ENCODE measurements at places on chromosomes 4 and X.

- no peak for DNase-seq
Observed at GRCh38 chr4:105620640-105621323, 68.4 kb downstream of the ARHGEF38 start.

DNA sequence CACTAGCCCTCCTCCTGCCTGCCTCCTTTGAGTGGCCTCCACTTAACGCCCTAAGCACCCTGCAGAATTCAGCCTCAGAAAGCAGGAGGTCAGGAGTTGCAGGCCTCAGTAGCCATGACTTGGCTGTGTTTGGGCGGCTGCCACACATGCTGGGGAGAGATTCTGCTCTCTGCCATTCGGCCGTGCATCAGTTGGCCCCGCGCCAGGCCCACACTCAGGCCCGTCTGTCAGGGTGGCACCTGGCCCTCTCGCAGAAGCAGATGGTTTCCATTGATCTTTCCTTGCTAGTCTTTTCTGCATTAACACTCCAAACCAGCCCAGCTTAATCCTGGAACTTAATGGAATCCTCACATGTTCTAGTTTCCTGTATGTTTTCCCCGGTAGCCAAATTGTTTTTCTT is 30.7 kb upstream of the ATP6AP2 start:
- DNase-seq, result no peak

DNA sequence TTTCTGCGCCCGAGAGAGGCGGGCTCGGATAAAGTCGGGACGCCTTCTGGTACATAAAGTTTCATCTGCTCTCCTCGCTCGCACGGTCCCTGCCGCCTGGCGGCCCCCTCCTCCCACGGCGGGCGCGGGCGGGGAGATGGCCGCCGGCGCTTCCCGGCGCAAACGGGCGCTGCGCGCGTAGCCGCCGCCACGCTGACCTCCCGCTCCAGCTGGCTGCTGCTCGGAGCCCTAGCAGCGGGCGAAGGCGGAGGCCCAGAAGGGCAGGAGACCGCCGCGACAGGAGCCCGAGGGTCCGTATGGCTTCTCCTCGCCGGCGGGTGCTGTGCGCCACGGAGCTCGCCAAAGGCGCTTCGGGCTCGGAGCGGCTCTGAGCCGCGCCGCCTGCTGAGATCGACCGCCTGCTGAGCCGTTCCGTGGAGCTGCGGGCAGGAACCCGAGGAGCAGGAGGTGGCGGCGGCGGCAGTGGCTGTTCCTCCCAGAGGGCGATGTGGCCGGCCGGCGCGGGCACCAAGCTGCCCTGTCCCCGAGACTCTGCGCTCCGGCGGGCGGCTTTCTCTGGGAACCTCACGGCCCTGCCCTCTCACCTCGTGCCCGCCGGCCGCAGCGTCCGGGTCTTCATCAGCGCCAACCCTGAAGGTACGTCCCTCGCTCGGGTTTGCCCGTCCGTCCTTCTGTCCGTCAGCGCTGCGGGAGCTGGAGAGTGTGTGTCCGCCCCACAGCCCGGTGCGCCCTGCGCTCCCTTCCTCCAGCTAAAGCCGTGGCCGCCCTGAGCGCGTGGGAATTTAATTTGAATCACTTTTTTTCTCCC is at the start of gene NWD2:
Gene NWD2, plus strand, starts transcription at position 161 of the 808 bp plus-strand sequence. Its CDS starts 325 bp downstream, at position 486.
- DNase-seq, result no peak

DNA sequence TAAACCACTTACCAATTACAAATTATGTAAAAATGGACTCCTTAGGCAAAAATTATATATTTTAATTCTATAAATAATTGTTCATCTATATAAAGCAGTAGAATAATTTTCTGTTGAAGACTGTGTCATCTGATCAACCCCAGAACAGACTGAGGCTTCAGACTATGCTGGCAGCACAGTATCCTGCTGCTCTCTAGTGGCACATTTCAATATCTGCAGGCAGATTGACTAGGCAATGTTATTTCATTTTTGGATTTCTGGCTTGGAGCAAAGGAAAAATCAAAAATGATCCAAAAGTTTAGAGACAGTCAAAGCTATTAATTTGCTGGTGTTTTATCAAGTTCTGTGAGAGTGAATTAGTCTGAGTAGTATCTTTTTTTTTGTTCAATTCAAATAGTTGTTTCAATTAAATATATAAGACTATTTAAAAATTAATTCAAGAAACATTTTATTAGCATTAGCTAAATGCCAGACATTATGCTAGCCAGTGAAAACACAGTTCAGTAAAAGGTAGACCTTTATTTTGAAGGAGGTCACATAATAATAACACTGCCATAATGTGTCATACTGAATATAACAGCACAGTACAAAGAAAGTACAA is 21.3 kb upstream of the SULT1E1 start:
- DNase-seq, result no peak

GRCh38 chr4:185005219-185005819 is 13.0 kb upstream of the HELT start:
- peak; percentile 62 for DNase-seq

- DNase-seq, result no peak
Observed at GRCh38 chr4:54055494-54055893, 8.9 kb downstream of the CHIC2 start.

DNA sequence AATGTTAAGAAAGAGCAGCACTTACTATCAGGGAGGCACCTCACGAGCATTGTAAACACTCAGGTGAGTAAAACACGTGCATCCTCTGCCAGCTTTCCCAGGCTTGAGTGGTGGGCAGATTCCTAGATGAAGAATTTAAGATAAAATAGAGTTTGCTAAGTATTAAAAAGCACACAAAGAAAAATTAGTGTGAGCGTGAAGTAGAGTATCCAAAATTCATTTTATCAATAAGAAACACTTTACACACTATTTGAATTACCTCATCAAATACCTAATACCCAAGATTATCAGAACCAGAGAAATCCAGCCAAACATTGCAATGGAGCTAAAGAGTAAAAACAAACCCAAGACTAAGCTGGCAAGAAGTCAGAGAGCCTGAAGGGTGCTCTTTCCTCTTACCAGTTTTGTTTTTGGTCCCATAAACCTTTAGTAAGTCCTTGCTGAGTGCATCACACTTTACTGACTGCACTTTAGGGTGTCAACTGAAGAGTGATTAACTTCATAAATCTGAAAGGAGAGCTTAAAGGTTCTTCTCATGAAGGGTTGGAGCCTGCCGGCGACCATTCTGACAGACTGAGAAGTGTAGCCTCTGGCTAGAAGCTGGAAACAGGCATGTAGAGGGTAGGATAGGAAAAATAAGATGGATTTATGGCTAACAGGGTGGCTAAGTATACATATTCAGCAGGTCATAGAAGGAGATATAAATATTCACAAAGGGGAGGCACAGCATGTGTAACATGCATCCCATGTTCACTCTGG is 151.1 kb downstream of the SLC7A11 start:
- no peak for DNase-seq

DNA sequence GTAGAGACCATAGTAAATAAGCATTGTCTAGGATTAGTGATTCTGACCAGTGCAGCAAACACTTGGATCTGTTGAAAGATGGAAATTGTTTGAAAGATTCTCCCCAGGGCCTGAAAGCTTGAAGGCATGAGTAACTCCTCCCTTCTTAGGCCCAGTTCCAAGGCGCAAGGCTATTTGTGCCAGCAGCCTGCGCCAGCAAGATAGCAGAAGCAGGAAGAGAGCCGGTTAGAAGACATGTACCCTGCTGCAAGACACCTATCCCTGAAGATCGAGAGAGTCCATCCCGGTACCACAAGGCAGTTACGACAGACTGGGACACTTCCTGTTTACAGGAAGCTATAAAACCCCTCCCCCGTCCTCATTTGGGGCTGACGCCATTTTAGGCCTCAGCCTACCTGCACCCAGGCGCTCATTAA is 72.4 kb upstream of the JADE1 start:
- no peak for DNase-seq

DNA sequence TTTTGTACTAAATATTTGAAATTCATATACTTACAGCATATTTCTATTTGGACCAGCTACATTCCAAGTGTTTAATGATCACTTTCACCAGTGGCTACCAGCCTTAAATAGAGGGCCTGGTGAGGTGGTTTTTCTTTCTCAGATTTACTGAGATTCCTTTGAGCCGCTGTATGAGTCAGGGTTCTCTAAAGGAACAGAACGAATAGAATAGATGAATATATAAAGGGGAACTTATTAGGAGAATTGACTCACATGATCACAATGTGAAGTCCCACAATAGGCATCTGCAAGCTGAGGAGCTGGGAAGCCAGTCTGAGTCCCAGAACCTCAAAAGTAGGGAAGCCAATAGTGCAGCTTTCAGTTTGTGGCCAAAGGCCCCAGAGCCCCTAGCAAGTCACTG is 146.2 kb upstream of the TLL1 start:
- DNase-seq, result no peak

GRCh38 chr4:47579235-47579634 is 94.2 kb downstream of the ATP10D start:
- no peak for DNase-seq

GRCh38 chr4:16967722-16968121 is 69.3 kb upstream of the LDB2 start:
- DNase-seq, result no peak

GRCh38 chr4:95524184-95524583 is 24.6 kb downstream of the UNC5C start:
- DNase-seq, result no peak

- DNase-seq, result no peak
Observed at GRCh38 chr4:6530964-6531363, 44.0 kb upstream of the MAN2B2 start.

- no peak for DNase-seq
Observed at GRCh38 chr4:145786261-145786660, 106.3 kb downstream of the C4orf51 start.

GRCh38 chrX:39855748-39856129 is 242.0 kb downstream of the BCOR start:
- peak; percentile 78 for DNase-seq

- no peak for DNase-seq
Observed at GRCh38 chr4:89898304-89898716, 3.7 kb downstream of the MMRN1 start.

GRCh38 chr4:4685810-4686795 is 144.3 kb upstream of the STX18 start:
- no peak for DNase-seq

DNA sequence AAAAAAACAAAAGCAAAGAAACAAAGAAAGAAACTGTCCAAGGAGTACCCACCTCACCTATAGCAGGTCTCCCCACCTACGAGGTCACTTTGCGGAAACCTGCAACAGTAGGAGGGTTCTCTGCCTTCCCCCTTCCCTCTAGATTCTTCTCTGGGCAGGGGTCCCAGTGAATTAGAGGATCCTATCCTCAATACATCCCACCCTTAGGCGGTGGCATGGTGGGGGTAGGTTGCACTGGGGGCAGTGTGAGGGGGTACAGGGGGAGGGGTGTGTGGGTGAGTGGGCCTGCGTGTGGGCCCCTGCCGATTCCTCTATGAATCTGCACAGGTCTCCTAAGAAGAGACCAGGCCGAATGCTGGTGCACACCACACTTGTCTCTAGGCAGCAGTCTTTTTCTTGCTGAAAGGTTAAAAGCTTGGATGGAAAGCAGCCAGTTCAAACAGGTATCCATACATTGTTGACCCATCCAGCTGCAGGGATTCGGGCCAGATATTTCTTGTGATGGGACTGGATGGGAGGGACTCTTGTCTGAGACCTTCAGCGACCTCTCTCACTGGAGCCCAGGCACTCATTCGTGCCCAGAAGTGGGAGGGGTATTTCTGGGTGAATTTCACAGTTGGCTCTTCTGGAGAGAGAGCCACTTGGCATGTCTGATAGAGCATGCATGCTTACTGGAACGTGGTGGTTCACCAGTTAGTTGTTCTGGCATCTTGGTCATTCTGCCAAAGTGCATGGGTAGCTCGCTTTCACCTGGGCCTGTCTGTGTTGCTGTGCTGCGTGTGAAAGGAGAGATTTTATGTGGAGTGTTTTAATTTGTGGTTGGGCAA is 65.6 kb downstream of the NBDY start:
- no peak for DNase-seq

- DNase-seq, result no peak
Observed at GRCh38 chr4:154467886-154468285, 23.7 kb downstream of the DCHS2 start.

GRCh38 chrX:129013574-129013973 is 509.7 kb downstream of the SMARCA1 start:
- no peak for DNase-seq

DNA sequence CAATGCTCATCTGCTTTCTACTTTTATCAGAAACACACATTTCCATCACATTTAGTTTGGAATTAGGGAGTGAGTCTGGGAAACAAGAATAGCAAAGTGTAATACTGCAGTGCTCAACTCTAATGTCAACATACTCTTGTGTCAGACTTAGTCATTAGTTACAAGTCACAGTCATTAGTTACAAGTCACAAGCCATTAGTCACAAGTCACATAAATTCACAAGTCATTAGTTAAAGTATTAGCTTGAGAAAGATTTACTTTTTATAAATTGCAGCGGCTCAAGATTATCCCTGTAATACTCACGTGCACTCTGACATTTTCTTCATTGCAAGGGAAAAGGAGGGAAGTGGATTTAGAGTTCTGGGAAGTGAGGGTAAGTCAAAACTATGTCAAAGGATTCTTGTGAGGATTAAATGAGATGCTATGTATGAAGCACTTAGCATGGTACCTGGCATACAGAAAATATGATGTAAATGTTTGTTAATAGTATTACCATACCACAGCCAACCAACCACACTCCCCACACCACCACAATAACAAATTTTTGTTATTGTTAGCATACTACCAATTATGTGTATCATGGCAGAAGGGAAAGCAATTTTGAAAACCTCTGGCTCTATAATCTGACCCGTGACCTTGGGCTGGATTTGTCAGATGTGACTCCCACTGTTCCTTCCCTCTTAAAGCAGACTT is 116.6 kb downstream of the ARHGAP24 start:
- DNase-seq, result no peak
